Lower leg skin (tissue), 4 donors: ENCODE measurements at places on chromosomes 16 and 17.
A peak's percentile ranks its signal among the peaks of the same experiment; 100 is the strongest.

DNA sequence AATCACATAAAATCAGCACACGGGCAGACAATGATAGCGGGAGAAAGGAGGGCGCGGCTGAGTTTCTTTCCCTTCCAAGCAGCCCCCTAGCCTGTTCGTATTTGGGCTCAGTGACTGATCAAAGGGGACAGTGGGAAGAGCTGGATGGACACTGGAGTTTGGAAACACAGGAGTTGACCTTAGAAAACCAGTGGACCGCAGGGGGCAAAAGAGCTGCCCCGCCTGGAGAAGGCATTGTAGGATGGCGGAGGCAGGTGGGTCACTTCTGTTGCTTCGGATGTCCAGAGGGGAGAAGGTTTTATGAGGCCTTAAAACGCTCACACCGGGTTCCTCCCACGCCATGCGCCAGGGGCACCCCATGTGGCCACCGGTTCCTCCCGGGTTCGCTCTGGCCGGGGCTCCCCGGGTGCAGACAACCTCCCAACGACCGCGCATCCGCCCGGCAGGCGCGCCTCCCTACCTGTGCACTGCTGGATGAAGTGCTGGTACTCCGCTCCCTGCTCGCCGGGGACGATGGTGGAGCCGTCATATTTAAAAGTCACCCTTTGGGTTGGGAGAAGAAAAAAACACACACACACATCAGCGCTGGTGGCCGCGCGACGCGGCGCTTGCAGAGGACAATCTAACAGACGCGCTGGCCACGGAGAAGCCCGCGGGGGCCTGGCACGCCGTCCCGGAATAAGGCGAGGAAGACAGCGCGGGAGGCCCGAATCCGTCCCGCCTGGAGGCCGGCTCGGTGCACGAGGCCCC lies 662 bp downstream of the COTL1 start:
- DNase-seq = peak; percentile 91

- DNase-seq = no peak
Observed at GRCh38 chr17:65022751-65023700, 33.5 kb downstream of the GNA13 start.

GRCh38 chr16:79988089-79988488 lies 387.6 kb upstream of the MAF start:
- no peak for DNase-seq

DNA sequence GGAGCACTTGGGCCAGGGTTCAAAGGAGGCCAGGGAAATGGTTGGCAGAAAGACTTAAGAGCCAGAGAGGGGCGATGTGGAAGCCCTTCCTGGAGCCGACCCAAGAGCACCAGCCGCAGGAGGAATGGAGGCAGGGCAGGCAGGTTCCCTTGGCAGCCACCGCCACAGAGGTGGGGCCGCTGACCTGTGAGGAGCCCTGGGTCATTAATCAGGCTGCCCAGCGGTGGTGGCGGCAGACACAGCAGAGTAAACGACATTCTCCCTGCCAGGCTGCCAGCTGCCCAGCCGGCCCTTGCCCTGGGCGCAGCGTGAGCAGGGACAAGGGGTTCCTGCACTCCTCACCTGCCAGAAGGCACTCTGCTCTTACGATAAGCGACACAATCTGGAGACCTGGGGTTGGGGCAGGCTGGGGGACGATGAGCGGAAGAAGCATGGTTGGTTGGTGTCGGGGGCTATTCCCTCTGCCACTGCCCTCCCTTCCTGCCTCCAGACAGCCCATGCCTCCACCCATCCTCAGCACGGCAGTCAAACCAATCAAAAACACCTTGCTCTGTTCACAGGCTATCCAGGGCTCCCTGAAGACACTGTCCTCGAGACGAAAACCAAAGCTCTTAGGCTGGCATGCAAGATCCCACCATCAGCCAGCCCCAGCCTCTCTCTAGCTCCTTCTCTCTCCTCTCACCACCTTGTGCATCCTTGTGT lies 40.9 kb downstream of the PLXDC1 start:
- no peak for DNase-seq

DNA sequence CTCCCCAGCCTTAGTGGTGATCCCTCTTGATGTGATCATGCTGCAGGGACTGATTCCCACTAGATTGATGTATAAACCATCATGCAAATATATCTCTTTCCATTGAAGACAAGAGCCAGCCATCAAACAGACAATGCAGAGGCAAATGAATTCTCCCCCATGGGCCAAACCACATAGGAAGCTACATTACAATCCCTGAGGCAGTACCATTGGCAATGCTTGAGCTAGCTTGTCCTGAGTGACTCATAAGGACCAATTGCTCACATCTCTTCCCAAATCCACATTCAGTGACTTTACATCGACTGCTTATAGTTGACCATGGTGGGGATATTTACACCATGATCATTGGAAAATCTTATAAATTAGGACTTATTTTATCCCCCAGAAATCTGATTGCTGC lies 242.2 kb downstream of the SHISA9 start:
- DNase-seq = no peak

DNA sequence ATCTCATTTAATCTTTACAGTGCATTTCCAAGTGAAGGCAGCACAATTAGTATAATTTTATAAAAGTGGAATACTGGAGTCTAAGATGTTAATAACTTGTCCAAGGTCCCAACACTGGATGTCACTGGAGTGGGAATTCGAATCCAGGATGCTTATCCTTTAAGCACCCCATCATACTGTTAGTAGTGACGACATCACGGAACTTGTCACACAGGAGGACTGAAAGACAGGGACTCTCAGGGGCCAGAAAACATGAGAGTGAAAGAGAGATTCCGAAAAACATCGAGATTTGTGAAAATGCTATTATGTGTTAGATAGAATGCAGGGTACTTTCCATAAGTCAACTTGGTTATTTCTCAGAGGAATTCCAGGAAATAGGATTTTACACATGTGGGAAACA lies 374.0 kb downstream of the GRIN2A start:
- DNase-seq = no peak

DNA sequence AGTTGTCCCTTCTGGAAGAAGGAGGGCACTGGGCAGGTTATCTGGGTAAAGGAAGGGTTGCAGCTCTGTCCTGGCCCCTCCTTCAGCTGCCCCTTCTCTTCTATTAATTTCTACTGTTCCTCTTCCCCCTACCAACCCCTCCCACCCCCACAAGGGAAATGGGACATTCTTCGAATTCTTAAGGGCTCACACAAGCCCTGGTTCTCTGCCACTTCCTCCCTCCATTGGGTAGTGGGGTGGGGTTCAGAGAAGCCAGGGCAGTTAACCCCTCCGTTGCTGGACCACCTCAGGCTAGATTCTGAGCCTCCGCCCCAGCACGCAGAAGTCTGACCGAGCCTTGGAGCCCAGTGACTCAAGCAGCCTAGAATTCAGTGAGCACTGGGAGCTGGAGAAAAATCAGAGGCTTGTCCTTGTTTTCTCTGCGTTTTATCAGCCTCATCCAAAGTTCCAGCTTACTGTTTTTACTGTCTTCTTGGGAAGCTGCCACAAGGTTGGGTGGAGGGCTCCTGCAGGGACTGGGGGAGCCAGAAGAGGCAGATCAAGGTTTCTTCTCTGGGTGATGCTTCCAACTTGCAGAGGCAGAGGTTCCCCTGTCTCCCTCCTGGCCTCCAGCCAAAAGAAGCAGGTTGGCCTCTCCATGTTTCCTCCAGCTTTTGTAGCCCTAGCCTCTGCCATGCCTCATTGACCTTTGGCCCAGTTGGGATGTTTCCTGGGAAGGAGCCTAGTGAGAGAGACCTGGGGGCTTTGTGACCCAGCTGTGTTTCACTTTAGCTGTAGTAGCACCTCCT lies 10.2 kb downstream of the LASP1 start:
- no peak for DNase-seq

- DNase-seq = peak; percentile 94
Observed at GRCh38 chr16:424033-424622, 1.3 kb upstream of the RAB11FIP3 start.

GRCh38 chr16:66581246-66581952 lies 2.1 kb downstream of the CMTM2 start:
- no peak for DNase-seq

DNA sequence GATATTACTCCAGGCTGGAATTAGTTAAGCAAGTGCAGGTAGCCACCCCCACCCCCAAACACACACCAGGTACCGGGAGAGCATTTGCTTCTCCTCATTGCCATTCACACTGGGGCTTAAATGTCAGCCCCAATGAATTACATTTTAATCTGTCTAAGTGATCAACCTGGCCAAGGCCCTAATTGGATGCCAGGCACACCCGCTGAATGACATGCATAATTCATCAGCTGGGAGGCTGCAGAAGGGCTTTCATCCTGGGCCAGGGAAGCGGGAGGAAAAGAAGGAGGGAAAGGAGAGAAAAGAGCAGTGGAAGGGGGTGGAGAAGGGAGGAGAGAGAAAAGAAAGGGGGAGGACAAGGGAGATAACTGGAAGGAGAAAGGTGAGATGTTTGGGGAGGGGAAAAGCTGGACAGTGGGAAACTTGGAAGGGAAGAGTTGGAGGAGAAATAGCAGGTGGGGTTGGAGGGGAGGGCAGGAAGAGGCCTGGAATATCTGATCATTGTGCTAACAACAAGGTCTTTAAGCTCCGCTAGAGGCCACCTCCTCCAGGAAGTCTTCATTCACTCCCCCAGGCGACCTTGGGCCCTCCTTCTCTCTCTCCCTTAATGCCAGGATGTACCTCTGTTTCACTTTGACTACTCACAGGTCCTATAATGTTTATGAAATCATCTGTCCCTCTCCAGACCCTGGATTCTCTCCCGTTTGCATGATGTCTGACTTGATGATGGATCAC lies 40.1 kb upstream of the CES5A start:
- DNase-seq = no peak

DNA sequence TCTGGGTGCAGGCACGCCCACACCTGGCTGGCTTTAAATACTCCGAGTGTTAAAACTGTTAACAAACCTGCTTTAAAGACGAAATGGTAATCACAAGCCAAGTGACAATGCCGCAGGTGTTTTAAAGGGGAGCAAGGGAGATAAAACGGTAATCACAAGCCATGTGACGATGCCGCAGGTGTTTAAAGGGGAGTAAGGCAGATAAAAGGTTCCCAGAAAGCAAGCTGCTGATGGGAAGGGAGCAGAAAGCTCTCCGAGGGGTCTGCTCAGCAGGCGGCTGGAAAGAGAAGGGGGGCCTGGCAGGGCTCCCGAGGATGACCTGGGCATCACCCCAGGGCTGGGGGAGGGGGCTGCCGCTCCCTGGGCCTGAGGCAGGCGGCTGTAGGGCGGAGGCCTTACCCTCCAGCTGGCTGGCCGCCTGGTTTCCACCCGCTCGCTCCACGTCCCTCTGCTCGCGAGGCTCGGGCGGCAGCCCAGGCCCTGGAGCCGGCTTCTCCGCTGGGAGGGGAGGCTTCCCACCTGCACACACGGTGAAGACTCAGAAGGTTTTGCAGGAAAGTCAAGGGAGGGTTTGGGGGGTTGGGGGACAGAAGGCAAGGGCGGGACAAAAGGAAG lies 12.1 kb downstream of the NDUFAF8 start:
- DNase-seq = no peak

GRCh38 chr17:60080545-60080944 lies 1.8 kb upstream of the HEATR6 start:
- DNase-seq = no peak

- no peak for DNase-seq
Observed at GRCh38 chr16:81680444-81681275, 98.4 kb upstream of the PLCG2 start.

GRCh38 chr16:8370374-8371270 lies 219.7 kb downstream of the TMEM114 start:
- DNase-seq = no peak

GRCh38 chr17:2521257-2521656 lies 9.6 kb upstream of the METTL16 start:
- DNase-seq = no peak
